Keratinocyte (primary cell): ENCODE measurements at places on chromosomes 12 and 14.

DNA sequence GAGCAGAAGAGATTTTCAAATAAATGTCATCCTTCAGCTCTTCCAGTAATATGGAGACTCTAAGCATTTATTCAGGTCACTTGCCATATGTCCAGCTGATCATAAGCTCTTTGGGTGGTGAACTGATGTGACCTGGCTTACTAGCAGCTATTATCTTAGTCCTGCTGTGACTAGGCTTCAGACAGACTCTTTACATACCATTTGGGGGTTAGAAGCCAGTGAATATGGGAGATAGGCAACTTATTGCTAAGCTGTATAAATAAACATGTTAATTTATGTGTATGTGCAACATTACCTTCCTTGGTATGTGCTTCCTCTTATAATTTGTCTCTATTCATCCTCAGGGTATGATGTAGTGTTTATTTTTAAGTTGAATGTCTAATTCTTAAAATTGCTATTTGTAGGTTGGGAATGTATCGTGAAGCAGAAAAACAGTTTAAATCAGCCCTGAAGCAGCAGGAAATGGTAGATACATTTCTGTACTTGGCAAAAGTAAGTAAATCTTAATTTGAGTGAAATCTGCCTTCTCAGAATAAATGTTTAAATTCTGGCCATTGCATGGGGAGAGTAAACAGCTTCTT is 32.4 kb downstream of the TTC8 start:
- H3K27ac ChIP-seq, result no peak overlapping the region
- no peaks in the 10 kb centered on the region for H3K36me3 ChIP-seq
- H3K27me3 ChIP-seq, result no peaks in the 10 kb centered on the region

DNA sequence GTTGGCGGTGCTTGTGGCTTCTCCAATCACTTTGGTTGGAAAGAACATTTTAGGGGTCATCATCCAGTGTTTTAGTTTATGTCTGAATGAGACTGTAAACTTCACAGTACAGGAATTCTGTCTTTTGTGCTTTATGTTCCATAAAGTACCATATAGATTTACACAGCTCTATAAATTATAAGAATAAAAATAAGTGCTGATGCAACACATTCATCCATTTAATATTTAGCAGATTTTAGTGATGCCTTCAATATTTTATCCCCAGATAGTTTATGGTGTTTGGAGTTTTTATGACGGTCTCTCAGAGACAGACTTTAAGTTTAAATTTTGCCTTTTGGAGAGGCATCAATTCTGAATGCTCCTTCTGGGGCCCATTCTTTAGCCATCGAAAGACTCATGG is 385.2 kb downstream of the ATP23 start:
- H3K4me1 ChIP-seq, result no peaks in the 10 kb centered on the region
- DNase-seq, result no peak
- H3K36me3 ChIP-seq, result no peaks in the 10 kb centered on the region
- H3K27me3 ChIP-seq, result no peaks in the 10 kb centered on the region

- no peak overlapping the region for H3K4me3 ChIP-seq
- no peak for DNase-seq
- peaks cover 13% of the 10 kb centered on the region for H3K4me1 ChIP-seq
- H3K36me3 ChIP-seq, result no peaks in the 10 kb centered on the region
Measured at GRCh38 chr12:54058128-54058768, 4.6 kb downstream of the HOXC4 start.

DNA sequence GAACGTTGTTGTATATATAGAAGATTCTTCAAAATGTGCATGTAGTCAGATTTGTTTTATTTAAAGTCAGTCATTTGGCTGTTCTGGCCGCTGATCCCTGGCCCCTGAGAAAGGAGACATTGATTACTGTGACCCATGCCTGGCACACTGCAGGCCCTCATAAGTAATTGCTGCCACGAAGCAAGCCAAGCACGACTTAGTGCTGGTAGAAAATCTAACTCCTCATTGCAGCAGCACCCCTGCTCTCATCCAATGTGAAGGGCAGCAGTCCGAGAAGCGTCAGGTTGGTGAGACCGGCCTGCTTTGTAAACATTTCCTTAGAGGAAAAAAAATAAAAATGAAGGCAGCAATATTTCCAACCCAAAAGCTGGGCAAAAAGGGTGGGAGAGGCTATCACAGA is 22.8 kb upstream of the TMTC2 start:
- H3K36me3 ChIP-seq, result no peaks in the 10 kb centered on the region
- H3K4me3 ChIP-seq, result no peak overlapping the region

- H3K4me1 ChIP-seq, result no peaks in the 10 kb centered on the region
- H3K4me3 ChIP-seq, result no peak overlapping the region
- no peak overlapping the region for H3K27ac ChIP-seq
- no peak for DNase-seq
Measured at GRCh38 chr12:120751389-120751788, 25.8 kb downstream of the ACADS start.

DNA sequence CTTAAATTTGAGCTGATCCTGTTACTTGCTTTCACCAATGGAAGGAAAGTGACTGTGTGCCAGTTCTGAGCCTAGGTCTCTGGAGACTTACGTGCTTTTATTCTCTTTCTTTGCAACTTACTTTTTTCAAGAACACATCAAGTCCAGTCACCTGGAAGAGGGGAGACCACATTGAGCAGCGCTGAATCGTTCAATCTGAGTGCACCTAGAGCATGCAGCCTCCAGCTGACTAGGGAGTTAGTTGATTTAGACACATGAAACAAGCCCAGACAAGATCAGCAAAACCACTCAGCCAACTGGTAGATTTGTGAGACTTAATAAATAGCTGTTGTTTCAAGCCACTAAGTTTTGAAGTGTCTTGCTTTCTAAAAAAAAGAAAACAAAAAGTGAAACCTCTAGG is 1014.8 kb upstream of the FBXO33 start:
- no peak overlapping the region for H3K27ac ChIP-seq
- H3K4me3 ChIP-seq, result no peak overlapping the region
- no peaks in the 10 kb centered on the region for H3K27me3 ChIP-seq
- no peaks in the 10 kb centered on the region for H3K4me1 ChIP-seq
- no peak for DNase-seq

GRCh38 chr14:55309154-55309553 is 37.9 kb downstream of the FBXO34 start:
- no peak overlapping the region for H3K27ac ChIP-seq
- H3K27me3 ChIP-seq, result no peaks in the 10 kb centered on the region
- no peaks in the 10 kb centered on the region for H3K36me3 ChIP-seq
- no peak overlapping the region for H3K4me3 ChIP-seq
- DNase-seq, result no peak

DNA sequence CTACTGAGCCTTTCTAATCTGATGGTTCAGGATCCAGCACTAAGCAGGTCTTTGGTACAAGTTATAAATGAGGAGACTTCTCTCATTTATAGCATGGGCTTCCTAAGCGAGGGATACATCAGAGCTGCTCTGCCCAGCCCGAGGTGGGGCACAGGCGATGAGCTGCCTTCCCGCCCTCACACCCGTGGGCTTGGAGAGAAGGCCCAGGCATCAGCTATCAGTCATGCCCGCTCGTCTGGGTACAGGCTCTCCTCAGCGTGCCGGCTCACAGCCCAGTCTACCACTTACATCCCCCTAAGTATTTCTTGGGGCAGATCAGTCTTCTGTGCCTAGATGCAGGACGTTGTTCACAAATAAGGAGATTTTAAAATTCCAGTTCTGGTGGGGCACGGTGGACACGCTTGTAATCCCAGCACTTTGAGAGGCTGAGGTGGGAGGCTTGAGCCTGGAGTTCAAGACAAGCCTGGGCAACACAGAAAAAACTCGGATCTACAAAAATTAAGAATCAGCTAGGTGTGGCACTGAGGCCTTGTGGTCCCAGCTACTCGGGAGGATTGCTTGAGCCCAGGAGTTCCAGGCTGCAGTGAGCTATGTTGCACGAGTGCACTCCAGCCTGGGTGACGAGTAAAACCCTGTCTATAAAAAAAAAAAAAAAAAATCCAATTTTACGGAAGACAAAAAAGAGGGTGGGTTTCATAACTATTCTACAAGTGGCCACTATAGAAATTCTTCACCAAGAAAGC is 57.0 kb downstream of the CCDC88C start:
- no peak overlapping the region for H3K27ac ChIP-seq
- DNase-seq, result no peak
- H3K4me3 ChIP-seq, result no peak overlapping the region

DNA sequence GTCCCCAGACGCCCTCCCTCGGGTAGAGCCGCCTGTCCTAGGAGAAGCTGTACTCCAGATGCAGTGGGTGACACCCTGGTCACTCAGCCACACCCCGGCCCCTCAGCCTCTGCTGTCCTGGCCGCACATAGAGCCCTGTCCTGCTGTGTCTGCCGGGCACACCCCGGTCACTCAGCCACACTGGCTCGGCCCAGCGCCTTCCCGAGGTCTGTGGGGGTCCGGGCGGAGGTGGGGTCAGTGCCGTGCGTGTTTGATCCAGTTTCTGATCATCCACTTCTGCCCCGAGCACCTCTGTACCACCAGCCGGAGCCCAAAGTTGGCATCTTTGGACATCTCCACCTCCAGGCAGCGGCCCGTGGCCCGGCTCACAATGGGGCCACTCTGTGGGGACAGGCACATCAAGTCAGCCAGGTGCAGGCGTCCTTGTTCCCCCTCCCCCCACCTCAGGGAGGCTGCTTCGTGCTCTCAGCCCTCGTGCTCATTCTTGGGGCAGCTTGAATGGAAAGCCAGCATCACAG is 52.7 kb downstream of the NOC4L start:
- H3K4me3 ChIP-seq, result no peak overlapping the region
- H3K36me3 ChIP-seq, result no peaks in the 10 kb centered on the region
- no peak for DNase-seq
- H3K27me3 ChIP-seq, result peaks cover under 1% of the 10 kb centered on the region

DNA sequence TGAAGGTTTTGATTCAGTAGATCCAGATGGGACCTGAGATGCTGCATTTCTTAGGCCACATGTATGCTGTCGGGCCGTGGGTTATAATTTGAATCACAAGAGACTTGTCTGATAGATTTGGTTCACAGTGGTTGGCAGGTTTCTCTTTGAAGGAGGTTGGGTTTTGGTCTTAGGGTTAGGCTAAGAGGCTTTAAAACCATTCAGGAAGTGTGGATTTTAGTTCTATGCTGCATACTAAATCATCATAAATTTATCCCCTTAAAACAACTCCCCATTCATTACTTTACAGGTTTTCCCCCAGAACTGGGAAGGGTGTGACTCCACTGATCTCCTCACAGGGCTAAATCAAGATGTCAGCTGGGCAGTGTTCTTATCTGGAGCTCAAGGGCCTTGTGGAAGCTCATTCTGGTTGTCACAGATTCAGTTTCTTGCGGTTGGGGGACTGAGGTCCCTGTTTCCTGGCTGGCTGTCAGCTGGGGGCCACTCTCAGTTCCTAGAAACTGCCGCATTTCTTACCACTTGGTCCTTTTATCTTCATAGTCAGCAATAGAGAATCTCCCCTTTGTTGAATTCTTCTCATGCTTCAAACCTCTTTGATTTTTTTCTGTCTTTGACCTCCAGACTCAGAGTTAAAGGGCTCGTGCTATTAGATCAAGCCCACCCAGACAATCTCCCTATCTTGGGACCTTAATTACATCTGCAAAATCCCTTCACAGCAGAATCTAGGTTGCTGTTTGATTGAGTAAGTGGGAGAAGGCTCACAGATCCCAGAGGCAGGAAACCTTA is 20.6 kb upstream of the PCNX1 start:
- no peak for DNase-seq
- no peak overlapping the region for H3K4me3 ChIP-seq
